Activated naive CD4-positive, alpha-beta T cell treated with anti-CD3 and anti-CD28 coated beads for 36 hours (primary cell): ENCODE measurements at places on chromosomes 6 and 20.

DNA sequence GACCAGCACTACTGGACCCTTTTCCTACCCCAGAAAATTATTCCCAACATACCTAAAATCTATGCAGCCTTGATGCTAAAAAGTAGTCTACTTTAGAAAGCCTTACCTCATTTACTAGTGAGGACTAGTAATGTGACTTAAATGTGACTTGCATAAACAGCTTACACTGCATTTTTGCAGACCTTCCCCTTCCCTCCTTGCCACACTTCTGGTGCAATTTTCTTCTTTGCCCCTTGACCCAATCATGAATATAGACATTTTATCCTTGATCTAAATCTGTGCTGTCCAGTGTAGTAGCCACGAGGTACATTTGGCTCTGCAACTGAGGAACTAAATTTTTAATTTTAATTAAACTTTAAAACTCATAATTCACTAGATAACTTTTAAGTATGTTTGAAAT, 7.0 kb upstream of the ZKSCAN8 start:
- no peak for DNase-seq

GRCh38 chr6:79076160-79076559, 1.9 kb downstream of the PHIP start:
- peak; percentile 10 for DNase-seq

- DNase-seq: no peak
These were observed 932.9 kb downstream of the QKI start for GRCh38 chr6:164347455-164347854.

DNA sequence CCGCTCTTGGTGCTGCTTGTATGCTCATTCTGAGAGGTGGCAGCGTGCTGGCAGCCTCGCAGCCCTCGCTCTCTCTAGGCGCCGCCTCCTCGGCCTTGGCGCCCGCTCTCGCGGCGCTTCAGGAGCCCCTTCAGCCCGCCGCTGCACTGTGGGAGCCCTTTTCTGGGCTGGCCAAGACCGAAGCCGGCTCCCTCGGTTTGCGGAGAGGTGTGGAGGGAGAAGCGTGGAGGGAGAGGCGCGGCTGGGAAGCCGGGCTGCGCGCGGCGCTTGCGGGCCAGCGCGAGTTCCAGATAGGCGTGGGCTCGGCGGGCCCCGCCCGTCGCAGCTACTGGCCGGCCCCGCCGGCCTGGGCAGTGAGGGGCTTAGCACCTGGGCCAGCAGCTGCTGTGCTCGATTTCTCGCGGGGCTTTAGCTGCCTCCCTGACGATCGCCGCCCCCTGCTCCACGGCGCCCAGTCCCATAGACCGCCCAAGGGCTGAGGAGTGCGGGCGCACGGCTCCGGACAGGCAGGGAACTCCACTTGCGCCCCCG, 19.5 kb upstream of the FAM8A1 start:
- peak; percentile 37 for DNase-seq

- DNase-seq: no peak
These were observed 265.4 kb downstream of the RIMS1 start for GRCh38 chr6:72151742-72152141.

GRCh38 chr6:63963769-63964315, 328.2 kb downstream of the PHF3 start:
- no peak for DNase-seq

DNA sequence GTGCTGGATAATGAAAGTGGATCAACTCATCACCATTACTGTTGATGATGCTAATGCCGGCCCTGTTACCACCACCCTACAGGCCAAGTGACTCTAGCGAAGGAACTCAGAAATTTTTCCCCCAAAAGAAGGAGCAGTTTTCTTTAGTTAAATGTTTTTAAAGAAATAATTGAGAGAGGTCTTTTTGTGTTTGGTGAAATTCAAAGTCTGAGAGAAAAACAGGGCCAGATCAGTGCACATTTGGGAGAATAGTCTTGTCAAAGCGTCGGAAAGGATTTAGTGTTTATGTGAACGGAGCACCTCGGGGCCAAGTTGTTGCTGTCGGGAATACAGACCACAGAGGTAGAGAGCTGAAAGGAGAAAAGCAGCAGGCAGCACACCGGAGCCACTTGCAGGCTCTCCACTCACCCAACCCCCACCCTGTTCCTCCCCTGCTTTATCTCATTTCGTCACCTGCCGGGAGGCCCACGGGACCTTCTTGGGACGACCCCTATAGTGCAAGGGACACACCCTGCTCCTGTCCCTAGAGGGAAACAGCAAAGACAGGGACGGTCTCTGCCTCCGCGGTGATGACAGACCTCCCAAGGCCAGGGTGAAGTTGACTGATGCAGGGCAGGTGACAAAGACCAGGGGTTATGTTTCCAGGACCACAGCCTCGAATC, 6.8 kb downstream of the TFAP2B start:
- DNase-seq: no peak

DNA sequence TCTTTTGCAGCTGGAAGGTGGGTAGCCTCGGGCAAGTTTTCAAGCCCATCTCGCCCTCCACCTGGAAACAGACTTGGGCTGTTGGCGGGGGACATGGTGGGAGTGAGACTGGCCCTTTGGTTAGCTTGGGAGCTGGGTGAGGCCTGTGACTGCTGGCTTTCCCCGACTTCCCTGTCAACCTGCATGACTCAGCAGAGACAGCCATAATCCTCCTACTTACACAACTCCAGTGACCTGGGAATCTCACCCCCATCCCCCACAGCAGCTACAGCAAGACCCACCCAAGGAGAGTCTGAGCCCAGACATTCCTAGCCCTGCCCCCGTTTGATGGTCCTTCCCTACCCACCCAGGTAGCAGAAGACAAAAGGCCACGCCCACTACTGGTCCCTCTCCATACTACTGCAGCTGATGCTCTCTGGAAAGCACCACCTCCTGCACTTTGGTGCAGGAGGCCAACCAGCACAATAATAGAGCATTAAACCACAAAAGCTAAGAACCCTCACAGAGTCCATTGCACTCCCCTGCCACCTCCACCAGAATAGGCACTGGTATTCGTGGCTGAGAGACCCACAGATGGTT, 188.4 kb downstream of the TRDN start:
- peak; percentile 4 for DNase-seq

- DNase-seq: no peak
These were observed 231.6 kb upstream of the ZNF217 start for GRCh38 chr20:53825282-53825681.

DNA sequence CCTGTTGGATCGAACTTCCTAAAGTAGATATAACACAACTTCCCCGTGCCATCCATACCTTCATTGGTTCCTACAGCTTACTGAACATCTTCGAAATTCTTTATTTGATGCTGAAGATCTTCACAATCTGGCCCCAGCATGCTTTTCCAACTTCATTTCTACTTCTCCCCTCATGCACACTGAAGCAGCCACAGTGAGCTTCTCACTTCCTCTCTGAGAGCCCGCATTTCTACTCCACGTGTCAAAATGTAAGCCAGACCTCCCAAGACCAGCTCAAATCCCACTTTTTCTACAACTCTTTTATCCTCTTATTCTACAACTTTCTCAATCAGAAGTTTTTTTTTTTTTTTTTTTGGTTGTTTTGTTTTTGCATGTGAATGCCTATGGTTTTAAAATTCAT, 254.7 kb downstream of the GMPR start:
- DNase-seq: no peak
